ENCODE measurements at places on chromosomes 3 and 15.

DNA sequence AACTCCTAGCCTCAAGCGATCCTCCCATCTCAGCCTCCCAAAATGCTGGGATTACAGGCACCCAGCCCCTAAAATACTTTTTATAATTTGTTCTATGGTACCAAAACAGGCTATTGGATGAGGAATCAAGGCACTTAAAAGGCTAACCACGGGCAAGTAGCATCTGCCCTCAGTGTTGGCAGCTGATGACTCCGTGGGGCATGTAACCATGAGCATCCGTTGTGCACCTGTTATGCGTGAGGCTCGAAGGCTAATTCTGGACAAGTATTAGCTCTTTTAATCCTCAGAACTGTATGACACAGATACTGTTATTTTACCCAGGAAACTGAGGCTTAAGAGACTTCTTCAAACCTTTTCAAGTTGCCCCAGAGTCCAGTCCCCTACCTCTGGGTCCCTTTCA lies 10.2 kb downstream of the WDR73 start:
- DNase-seq: no peak

DNA sequence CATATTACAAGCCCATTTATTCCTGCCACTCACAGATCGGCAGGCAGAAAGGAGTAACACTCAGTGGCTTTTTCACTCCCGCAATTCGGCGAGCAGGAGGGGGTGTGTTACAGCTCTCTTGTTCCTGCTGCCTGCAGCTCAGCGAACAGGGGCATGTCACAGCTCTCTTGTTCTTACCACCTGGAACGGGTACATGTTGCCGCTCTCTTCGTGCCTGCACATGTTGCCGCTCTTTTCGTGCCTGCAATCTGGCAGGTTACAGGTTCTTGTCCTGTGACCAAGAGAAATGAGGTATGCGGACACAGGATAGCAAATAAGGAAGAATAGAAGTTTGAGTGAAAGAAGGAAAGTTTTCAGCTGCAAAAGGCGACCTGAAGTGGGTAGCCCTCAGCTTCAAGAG lies 761.4 kb downstream of the NAALADL2 start:
- DNase-seq: no peak

DNA sequence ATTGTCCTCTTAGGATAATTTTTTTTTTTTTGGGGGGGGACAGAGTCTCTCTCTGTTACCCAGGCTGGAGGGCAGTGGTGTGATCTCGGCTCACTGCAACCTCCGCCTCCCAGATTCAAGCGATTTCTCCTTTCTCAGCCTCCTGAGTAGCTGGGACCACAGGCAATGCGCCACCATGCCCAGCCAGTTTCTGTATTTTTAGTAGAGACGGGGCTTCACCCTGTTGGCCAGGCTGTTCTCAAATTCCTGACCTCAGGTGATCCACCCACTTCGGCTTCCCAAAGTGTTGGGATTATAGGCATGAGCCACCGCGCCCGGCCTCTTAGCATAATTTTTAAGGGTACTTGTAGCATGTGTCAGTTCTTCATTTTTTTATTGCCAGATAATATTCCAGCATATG lies 122.6 kb downstream of the FNDC3B start:
- no peak for DNase-seq

- no peak for DNase-seq
Observed at GRCh38 chr15:80183886-80184285, 31.1 kb downstream of the FAH start.

DNA sequence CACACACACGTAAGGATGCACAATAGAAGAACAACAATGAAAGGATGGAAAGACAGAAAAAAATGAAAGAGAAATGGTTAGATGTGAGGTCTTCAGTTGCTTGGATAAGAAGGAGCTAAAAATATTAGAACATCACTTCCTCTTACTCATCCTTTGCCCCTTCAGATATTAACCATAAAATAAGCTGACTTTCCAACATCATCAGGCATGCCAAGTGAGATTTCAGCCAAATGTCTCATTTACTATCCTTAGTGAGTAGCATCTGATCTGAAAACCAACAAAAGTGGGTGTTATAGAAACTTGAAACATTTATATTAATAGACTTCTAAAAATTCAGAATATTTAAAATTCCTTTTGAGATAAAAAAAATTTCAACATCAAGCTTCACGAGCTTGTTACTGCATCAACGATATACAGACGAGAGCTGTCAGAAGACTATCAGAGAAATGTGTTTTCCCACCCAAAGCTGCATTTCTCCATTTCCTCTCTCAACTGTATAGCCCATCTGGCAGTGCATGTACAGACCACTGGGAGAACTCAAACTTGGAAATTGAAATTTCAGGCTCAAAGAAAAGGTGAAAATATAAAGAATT lies 25.4 kb upstream of the LSAMP start:
- no peak for DNase-seq

DNA sequence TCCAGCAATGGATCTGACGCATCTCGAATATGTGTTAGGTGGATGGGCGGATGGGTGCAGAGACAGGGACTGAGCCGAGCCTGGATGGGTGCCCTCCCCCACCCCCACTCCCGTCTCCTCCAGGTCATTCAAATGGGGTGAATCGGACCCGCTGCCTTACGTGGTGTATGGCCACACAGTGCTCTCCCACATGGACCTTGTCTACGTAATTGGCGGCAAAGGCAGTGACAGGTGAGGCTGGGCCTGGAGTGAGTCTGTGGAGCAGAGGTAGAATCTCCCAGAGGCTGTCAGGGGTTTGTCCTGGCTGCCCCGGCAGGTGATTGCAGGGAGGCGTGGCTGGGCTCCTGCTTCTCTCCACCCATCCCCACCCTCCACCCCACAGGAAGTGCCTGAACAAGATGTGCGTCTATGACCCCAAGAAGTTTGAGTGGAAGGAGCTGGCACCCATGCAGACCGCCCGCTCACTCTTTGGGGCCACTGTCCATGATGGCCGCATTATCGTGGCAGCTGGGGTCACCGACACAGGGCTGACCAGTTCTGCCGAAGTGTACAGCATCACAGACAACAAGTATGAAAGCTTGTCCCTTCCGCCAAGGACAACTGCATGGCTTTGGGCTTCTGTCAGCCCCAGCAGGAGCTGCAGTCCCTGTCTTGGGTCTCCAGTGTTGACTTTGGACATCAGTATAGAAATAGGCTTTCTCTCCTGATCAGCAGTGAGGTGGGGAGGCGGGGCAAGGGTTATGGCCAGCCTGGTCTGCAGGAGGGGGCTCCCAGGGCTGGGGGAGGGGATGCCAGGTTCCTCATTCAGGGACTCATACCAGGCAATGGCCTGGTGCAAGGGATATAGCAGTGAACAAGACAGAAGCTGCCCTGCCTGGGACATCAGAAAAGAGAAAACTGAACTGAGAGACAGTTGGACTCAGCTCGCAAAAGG lies 3.4 kb downstream of the KLHL40 start:
- DNase-seq: no peak

GRCh38 chr3:127762787-127763105 lies 59.6 kb downstream of the MGLL start:
- DNase-seq: no peak

GRCh38 chr3:16529264-16529663 lies 15.8 kb upstream of the RFTN1 start:
- no peak for DNase-seq

Data from AG20443 (cell line).